T47D (cell line): ENCODE measurements at places on chromosomes 4 and X.

GRCh38 chrX:110022599-110023448, 19.9 kb downstream of the TMEM164 start:
- no peak for DNase-seq

DNA sequence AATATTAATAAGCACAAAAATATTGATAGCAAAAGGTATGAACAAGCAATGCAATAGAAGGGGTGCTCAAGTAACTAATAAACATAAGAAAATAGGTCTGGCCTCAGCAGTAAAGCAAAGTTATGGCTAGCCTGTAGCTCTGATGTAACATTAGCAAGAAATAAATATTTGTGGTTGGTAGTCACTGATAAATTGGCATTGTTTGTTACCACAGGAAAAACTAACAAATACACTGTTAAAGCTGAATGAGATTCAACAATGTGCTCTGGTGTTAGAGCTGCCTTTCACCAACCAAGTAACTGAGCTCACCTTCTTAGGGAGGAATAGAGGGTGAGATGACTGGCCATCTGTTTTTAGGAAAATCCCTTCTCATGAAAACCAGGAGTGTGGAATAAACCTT, 71.4 kb downstream of the AREG start:
- DNase-seq = no peak

- peak; percentile 47 for DNase-seq
Observed at GRCh38 chrX:151151665-151152267, 24.6 kb upstream of the GPR50 start.

DNA sequence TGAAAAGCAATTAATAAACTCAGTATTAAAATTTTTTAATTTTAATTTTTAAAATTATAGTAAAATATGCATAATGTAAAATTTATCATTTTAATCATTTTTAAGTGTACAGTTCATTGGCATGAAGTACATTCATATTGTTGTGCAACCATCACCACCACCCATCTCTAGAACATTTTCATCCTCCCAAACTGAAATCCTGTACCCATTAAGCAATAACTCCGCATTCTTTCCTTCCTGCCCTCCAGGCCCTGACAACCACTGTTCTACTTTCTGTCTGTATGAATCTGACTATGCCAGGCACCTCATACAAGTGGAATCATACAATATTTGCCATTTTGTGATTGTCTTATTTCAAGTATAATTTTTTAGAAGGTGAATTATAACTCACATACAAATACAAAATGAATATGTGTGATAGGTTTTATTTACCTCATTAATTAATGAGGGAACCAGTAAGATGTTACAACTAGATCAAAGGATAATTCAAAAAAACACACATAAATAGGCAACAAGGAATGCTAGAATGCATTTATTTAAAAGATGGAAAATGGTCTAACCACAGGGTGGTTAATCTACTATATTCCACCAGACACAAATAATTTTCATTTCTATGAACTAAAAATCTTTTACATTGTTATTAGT, 13.1 kb upstream of the AFF1 start:
- DNase-seq = no peak

DNA sequence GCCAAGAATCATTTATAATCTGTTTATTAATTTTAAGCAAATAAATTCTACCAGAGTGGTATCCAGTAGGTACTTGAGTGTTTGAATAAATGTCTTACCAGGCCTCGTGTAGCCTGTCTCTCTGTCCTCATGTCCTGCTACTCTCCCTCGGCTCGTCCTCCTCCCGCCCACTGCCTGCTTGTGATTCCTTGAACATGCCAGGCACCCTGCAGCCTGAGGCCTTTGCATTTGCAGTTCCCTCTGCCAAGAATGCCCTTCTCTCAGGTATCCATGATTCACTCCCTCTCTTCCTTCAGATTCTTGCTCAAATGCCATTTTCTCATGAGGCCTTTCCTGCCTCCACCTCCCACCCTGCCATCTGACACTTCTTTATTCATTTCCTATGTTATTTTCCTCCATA, 209.7 kb upstream of the PRPS2 start:
- DNase-seq = no peak

- DNase-seq = peak; percentile 37
Observed at GRCh38 chrX:12949927-12950656, 24.8 kb upstream of the TMSB4X start.

DNA sequence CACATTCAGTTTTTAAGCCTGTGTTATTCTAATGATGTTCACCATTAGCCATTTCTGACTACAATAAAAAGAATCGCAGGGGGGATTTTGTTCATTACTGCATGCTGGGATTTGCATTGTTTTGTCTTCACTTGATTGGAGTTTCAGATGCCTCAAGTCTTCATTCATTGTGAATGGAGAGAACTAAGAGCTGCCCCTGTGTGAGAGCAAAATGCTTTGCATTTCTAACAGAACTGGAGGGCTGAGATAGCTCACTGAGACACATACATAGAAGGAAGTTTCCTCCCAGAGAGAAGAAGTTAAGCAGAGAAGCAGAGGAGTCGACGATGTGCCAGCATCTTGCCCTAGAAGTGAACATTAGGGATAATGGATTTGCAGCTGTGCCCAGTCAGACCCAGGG, 113.5 kb upstream of the GATB start:
- no peak for DNase-seq

GRCh38 chr4:137238456-137239162, 293.7 kb downstream of the PCDH18 start:
- no peak for DNase-seq

GRCh38 chrX:56738670-56739069, 9.6 kb downstream of the NBDY start:
- DNase-seq = peak; percentile 19

DNA sequence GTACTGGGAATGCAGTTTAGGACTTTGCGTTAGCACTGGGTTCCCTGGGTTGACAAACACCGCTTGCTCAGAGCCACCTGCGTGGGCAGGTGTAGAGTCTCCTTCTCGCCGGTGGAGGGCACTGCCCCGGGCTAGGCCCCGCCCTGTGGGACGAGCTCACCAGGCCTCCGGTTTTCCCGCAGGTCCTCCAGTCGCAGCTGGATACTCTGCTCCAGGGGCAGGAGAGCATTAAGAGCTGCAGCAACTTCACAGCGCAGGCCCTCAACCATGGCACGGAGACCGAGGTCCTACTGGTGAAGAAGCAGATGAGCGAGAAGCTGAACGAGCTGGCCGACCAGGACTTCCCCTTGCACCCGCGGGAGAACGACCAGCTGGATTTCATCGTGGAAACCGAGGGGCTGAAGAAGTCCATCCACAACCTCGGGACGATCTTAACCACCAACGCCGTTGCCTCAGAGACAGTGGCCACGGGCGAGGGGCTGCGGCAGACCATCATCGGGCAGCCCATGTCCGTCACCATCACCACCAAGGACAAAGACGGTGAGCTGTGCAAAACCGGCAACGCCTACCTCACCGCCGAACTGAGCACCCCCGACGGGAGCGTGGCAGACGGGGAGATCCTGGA, 49.2 kb upstream of the MND1 start:
- no peak for DNase-seq

- DNase-seq = no peak
Observed at GRCh38 chr4:168781341-168781740, 228.7 kb downstream of the CBR4 start.

- no peak for DNase-seq
Observed at GRCh38 chrX:109578916-109579315, 42.3 kb downstream of the NXT2 start.

GRCh38 chrX:115564243-115564642, 3.3 kb downstream of the PLS3 start:
- no peak for DNase-seq
